Kasumi-1 (cell line): ENCODE measurements at places on chromosomes 4 and X.

GRCh38 chr4:168028970-168029597 is 63.3 kb upstream of the ANXA10 start:
- DNase-seq: no peak

GRCh38 chr4:59455751-59456150 is 1744.4 kb upstream of the ADGRL3 start:
- no peak for DNase-seq

DNA sequence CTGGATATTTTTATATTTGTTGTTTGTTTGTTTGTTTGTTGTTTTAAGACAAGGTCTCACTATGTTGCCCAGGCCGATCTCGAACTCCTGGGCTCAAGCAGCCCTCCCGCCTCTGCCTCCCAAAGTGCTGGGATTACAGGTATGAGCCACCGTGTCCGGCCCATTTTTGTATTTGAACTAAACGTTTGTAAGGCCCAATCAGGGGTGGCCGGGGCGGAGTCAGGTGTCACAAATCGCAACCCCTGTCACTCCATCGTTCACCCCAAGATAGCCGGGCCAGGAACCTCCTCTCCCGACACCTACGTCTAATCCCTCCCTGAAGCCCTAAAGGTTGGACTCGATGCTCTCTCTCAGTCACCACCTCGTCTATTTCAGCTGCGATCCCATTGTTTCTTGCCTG is 722 bp upstream of the EFHC2 start:
- DNase-seq: peak; percentile 28

DNA sequence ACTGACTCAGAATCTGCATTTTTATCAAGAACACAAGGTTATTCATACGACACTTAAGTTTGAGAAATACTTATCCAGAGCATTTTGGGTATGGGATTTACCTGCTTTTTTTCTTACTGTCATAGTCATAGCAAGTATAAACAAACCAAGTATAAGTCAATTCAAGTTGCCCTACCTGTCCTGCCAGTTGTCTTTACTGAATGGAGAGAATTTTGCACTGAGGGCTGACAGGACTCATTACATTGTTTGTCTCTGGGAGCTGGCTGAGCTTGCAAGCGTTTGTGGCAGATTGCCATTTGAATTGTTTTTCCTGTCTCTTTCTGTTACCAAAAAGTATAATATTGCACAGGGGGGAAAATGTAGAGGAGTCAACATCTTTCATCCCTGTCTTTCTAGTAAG is 278.9 kb upstream of the MAGEC2 start:
- DNase-seq: no peak

DNA sequence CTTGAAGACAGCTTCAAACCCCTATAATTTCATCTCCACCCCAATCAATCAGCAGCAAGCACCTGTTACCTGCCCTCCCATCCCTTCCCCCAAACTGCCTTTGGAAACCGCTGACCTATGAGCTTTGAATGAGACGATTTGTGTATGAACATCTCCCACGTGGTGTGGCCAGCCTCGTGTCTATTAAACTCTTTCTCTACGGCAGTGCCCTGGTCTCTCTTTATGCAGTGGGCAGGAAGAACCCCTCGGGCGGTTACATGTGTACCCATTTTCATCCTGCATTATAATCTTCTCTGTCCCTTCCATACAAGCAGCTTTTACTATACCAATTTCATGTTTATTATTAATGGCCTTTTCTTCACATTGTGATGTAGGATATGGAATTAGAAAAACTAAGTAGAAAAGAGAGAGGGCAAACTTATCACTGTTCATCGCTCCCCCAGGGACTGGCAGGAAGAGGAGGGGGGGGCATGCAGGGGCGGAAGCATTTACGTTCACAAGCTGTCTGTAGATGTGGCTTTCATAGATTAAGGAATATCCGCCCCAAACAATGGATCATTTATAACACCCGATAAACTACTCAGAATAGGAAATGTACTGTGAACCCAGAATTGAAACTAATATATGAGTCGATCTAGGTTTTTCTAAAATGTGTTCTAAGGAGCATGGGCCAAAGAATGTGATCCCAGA is 95.5 kb upstream of the ZNF518B start:
- no peak for DNase-seq

DNA sequence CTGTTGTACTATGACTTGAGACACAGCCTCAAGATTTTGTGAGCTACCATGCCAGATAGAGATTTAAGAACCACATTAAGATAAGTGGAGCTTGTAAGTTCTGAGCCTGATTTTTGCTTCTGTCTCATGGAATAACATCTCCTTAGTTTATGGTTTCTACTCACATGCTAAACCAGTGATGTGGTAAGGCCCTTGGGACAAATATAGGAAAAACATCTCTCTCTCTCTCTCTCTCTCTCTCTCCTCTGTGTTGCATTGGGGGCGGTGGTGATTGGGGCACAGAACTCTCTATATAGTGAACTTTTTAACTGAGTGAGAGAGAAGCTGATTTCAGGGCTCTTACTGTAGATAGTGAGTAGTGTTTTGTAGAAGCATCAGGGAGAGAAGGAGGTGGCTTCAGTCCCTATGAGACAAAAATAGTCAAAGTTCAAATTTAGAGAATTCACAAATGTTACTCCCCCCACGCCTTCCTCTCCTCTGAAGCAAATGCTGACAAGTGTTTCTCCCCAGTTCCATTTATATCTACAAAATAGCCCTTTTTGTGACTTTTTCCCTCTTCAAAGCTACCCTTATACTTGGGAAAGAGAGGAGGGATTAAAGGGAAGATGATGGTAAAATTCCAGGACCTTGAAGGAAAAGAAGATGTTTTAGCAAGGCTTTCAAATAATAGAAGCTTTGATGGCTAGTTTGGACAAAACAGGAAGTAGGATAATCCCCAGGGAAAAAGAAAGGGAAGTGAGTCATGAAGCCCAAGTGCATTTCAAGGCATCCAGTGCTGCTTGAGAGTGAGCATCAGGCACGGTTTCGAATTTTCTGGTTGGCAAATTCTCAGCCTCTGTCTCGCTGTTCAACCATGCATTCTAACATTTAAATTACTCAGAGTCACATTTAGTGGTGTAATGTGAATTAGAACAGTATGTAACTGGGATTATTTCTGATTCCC is 134.3 kb upstream of the AP1S2 start:
- no peak for DNase-seq

DNA sequence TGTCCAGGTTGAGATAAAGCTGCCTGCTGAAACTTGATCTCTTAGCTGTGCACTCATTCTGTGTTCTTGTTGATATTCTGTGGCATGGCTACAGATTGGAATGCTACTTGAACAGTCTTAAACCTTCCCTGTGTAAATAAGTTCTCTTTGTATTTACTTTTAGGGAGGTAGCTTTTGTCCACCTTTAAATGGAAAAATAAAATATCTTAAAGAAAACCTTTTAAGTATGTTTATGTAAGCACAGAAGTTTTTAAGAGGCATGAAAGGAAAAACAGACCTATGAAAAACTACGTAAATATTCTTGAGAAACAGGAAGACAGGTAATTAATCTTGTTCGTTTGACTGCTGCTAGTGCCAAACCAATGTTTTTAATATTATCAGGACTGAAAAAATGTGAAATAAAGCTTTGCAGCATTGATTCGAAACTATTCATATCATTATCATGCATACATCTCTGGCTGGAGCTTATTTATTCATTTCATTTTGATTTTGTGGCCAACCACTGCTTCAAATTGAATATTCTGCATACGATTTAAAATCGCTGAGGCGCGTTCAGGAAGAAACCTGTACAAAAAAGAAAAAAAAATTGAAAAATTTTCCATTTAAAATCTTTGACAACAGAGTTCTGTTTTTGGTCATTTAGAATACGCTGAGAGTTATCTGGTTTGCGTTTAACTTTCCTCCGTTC is 17.8 kb downstream of the HSD17B13 start:
- DNase-seq: no peak

GRCh38 chr4:185016101-185016940 is 2.0 kb upstream of the HELT start:
- no peak for DNase-seq

DNA sequence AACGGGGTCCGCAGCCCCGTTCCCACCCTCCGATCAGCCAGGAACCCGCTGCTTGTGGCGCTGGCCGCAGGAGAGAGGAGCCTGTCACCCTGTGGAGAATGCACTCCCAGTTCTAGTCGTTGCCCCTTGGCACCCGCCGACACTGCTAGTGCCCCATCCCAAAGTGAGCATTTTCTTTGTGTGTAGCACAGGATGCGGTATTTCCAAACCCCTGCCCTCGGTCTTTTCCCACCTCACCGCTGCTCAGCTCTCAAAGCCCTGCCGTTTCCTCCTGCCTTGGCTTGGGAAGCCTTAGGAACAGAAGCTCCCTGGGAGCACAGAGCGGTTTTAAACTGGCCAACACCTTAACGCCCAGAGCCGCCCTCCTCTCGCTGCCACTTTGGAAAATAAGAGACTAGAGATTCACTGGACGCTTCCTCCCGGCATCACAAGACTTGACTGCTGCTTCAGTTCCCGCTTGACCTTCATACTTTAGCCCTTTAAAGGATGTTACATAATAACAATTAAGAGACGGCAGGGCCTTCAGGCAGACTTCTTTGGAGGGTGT is 772 bp downstream of the CYP4V2 start:
- peak; percentile 56 for DNase-seq
